ENCODE measurements at places on chromosomes 5 and 9. TPM values are rescaled to one million over a fixed set of nuclear protein-coding genes. Genes with fewer than 3 reads are reported as not detected.

The BHMT2 gene
- total RNA-seq, result not detected

The GRIA1 gene
- not detected for total RNA-seq

The IL5 gene
- total RNA-seq, result not detected

The FBP2 gene
- not detected for total RNA-seq

The CARTPT gene
- total RNA-seq, result not detected

The FCHSD1 gene
- 16.6 TPM for total RNA-seq

The BARX1 gene
- 11.1 TPM for total RNA-seq

The PLPP7 gene
- 8.4 TPM for total RNA-seq

The KCTD16 gene
- total RNA-seq, result not detected
